AG04449 (cell line): ENCODE measurements at places on chromosomes 7 and 10.
A peak's percentile ranks its signal among the peaks of the same experiment; 100 is the strongest.

DNA sequence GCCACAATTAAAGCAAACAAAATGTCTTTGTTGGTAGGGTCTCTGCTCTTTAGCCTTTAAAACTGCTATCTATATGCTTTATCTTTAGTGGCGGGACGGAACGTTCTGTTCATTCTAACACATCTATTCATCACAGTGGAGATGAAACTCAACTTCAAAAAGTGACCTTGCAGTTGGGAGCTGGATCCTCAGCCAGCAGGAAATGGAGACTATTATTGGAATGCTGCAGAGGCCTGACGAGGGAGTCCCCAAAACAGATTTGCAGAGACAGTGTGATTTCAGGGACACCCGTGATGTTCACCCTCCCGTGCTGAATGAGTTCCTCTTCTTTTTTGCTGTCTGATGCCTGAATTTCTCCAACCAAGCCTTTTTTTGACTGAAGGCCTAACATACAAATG is 306.0 kb upstream of the SHH start:
- no peak for DNase-seq

GRCh38 chr10:124043310-124044142 is 49.9 kb downstream of the CHST15 start:
- no peak for DNase-seq

DNA sequence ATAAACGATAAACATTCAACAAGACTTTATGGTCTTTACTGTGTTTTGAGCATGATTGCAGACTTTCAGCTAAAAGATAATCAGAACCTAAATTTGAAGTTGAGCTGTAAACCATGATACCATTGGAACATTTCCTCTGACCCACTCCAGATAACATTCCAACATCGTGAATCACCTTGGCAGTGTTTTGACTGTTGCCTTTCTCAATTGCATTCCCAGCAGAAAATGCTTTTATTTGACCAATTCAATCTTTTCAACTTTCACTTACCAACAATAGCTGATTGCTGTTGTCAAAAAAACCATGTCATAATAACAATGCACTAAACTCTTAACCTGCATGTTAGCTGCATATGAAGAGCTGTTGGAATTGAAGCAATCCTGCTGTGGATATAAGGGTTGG is 165.5 kb downstream of the MDFIC start:
- peak; percentile 29 for DNase-seq

DNA sequence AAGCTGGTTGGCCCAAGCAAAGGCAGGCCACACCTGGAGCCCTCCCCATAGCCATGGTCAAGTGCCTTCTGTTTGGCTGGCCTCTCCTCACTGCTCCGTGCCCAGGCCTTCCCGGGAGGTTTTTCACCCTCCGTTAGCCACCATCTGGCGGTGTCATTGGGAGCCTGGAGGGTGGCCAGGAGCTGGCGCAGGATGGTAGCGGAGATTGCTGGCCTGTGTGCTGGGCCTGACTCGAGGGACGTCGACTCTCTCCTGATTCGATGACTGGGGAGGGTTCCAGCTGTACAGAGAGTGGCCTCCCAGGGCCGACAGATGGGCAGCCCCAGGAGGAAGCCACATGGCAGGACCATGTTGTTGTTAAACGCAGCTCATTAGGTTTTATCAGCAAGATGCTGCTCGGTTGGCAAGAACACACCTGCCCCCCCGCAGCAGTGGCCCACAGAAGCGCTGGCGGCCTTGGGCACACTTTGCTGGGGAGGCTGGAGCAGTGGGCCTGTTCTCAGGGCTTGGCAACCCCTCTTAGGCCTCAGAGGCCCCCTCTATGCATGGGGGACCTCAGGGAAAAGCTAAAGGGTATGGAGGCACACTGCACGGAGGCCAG is 64.0 kb upstream of the CACUL1 start:
- DNase-seq, result no peak

DNA sequence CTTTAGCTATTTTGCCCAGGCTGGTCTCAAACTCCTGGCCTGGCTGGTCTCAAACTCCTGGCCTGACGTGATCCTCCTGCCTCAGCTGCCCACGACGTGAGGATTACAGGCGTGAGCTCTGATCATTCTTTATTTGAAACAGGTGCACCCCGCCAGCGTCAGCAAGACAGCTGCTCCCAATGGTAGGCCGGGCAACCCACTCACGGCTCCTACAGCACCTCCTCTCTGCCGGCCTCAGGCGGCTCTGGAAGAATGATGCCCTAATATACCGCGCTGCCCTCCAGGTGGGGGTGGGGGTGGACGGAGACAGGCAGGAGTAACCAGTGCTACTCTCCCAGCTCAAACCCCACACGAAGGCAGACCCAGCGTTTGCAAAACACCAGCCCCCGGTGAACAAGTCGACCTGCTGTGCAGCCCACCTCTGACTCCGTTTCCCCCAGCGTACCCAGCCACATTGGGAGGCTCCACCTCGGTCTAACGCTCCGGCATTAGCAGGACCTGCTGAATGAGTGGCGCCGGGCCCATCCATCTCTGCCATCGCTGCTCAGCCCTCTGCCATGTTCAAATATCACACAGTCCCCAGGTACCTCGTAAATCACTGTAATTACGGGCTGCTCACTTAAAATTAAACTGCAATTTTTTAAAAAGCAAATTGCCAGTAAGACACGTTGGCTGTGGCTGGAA is 148.6 kb downstream of the ELFN1 start:
- no peak for DNase-seq

GRCh38 chr7:33044986-33045385 is 17.6 kb downstream of the NT5C3A start:
- DNase-seq, result peak; percentile 26

- DNase-seq, result no peak
Observed at GRCh38 chr10:124588736-124589490, 127.3 kb downstream of the LHPP start.

DNA sequence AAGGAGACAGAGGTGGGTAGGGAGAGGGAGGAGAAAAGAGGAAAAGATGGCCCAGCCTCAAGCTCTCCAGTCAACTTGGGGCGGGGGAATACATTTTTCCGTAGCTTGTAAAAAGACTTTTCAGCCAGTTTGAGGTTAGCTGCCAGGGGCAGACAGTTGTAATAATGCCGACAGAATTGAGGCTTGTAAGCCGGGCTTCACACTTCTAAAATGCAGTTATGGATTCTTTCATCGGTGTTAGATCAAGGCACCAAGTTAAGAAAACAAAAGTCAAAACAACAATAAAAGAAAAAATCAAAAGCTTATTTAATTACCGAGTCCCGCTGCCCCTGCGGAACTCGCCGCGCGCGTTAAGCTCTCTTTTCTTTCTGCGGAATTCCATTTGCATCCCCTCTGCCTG is 448 bp upstream of the EVX1 start:
- no peak for DNase-seq

GRCh38 chr7:132183781-132184380 is 392.4 kb downstream of the PLXNA4 start:
- no peak for DNase-seq

GRCh38 chr7:15584575-15584974 is 22.8 kb upstream of the AGMO start:
- no peak for DNase-seq

- peak; percentile 67 for DNase-seq
Observed at GRCh38 chr10:44786286-44786850, 124.8 kb upstream of the TMEM72 start.

DNA sequence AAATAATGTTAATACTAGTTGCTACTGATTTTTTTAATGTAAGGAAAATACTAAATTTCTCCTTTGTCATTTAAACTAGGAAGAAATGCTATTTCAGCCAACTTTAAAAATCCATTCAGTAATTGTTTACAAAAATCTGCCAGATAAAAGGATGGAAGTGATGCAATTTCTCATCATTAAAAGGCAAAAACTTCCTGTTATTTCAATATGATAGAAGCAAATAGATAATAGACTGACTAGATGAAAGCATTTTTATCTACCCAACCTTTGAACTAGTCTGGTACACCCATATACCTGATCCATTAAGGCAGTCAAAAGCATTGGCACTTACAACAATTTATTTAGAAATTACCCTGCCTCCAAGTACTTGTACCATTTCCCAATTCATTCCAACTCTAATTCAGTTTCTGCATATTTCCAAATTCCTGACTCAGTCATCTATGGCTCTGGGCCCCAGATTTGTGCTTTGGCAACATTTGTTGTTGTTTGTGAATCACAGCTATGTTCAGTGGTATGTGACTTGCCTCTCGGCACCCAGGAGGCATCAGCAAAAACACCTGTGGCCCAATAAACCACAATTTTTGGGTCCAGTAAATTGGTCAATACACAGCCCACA is 482.6 kb upstream of the SEMA3A start:
- no peak for DNase-seq

GRCh38 chr7:74084722-74085578 is 1.3 kb downstream of the LIMK1 start:
- DNase-seq, result no peak

DNA sequence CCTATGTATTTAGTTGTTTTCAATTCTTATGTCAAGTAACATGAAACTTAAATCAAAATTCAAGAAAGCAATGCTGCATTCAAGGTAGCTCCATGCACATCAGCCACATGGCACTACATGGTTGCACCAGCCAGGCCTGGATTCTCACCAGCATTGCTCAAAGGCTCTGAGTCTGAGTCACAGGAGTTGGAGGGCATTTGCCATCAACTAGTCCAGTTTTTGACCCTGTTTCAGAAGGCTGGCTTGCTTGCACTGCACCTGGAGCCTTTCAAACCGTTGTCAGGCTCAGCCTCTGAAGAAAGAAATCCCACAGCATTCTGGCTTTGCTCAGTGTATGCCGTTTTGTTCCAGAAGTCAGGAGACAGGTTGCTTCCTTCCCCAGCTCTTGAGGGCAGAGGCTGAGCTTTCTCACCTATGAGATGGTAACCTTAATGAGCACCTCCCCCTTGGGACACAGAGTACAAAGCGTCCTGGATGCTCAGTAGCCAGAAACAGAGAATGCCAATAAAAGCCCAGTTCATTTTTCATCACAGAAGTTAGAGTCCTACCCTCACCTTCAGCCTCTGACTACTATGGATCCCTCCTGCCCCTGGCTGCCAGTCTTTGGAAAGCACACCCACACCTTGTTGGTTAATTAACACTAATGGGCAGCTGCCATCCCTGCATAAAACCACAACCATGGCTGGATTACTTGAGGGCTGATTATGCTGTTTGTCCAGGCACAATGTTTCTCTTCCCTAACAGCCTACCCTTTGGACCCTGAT is 288.4 kb upstream of the LRRTM3 start:
- no peak for DNase-seq

DNA sequence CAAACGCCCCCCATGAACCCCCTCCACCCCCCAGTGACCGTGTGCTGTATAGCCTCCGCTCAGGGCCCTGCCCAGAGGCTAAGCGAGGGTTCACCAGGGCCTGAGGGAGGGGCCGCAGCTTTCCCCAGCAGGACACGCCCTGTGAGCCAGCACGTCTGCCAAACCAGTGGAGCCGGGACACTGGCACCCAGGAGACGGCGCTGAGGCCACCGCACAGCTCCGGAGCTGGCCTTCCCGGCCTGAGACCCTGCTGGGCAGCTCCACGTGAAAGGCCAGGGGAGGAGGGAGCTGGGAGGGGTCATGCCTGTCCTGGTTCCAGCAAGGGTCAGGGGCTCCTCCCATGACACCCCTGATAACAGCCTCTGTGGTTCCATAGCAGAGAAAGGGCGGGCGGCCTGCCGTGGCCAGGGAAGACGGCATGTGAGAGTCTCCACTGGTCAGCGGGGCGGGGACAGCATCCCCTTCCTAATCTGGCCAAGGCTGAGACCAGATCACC is 278.3 kb downstream of the ELFN1 start:
- DNase-seq, result no peak

DNA sequence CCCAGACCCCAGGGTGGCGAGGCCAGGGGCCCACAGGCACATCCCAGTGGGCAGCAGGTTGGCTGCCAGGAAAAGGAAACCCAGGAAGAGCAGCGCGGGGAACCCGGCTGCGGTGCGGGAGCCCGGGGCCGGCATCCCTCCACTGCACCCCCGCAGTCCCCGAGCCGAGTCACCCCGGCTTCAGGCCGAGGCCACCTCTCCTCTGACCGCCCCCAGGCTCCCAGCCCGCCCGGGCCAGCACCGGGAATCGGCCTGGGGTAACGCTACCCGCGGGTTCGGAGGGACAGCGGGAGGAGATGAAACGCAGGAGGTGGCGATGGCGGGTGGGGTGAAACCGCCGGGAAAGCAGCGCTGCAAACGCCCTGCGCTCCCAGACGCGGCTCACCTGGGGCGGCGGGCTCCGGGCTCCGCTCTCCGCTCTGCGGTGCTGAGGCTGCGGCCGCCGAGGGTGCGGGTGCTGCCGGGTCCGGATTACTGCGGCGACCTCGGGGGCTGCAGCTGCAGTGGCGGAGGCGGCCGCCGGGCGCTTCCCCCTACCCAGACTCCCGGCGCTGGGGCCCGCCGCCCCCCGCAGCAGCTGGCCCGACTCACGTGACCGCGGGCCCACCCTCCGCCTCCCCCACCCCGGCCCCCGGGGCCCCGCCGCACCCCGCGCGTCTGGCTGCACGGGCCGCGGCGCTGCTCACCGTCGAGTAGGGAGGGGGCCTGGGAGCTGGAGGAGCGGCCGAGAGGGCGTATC is at the start of gene SCRN1:
SCRN1 (minus strand) TSS at position 545 of the 739 bp plus-strand sequence. CDS start 20,734 bp downstream, outside the sequence.
- no peak for DNase-seq

- DNase-seq, result no peak
Observed at GRCh38 chr7:4233146-4233545, 448.9 kb upstream of the FOXK1 start.

GRCh38 chr10:103433858-103434257 is 18.3 kb downstream of the CALHM2 start:
- DNase-seq, result no peak

DNA sequence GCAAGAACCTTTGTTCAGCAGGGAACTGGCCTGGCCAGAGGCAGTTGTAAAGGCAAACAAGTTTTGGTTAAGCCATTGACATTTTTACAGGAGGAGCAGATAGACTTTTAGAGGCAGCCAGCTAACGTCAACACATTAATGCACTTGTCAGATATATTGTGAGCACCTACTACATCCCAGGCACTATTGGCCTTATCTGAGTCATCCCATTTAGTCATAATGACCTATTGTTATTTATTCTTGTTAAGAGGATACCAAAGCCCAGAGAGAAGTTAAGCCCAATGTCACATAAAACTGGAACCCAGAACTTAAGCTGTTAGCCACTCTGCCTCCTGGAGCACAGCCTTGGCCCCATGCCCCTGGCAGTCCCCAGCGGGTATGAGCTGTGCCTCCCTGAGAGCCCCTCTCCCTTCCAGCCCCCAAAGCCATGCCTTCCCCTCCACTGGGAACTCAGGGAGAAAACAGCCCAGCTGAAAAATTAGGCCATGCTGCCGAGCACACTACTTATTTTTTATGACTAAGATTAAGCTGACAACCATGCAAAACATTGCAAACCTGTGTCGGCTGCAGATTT is 32.7 kb upstream of the TRIM8 start:
- DNase-seq, result no peak

DNA sequence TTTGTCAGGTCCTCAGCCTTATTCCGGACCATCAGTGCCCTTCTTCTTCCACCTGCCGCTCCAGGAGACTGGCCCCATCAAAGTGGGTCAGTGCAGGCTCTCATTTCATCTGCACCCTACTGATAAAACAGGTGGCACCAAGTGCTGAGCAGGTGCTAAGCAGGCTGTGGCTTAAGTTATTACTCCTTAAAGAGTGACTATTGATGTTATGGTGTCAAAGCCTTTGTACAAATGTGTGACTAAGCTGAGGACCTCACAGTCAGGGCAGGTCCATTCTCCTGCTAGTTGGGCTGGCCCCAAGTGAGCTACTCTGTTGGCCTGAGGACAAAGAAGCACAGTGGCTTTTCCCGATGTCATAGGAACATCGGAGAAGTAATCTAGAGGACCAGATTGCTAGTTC is 11.2 kb upstream of the CALD1 start:
- no peak for DNase-seq

- no peak for DNase-seq
Observed at GRCh38 chr10:123574109-123574698, 92.0 kb upstream of the GPR26 start.
